BJ (cell line): ENCODE measurements at places on chromosomes 5 and 9.

DNA sequence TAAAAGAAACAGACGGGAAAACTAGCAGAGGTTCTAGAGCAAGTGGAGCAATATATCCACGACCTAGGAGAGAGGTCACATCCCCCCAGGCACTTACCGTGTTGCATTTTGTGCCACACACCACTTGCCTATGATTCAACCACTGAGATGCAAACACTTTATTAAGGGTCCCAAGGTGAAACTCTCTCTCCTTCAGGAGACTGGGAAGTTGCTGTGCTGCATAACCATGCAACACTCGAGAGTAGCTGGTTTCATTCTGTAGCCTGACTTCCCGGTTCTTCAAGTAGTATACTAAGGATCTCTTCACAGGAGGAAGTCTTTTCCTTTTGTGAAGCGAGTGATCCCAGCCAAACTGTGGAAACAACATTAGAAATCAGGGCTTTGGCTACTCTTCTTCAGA is 1.6 kb downstream of the DCAF12 start:
- no peak for DNase-seq

GRCh38 chr5:175921061-175921730 is 46.9 kb downstream of the THOC3 start:
- no peak for DNase-seq

- DNase-seq, result no peak
Measured at GRCh38 chr9:90909225-90909624, 107.6 kb downstream of the SYK start.

- DNase-seq, result no peak
Measured at GRCh38 chr9:29339387-29339786, 1766.1 kb upstream of the C9orf72 start.
